ENCODE measurements at places on chromosomes 3 and 15.

GRCh38 chr3:70464876-70465275 is 152.4 kb upstream of the MDFIC2 start:
- no peak for DNase-seq

- DNase-seq, result no peak
Observed at GRCh38 chr3:176959867-176960266, 237.4 kb downstream of the TBL1XR1 start.

DNA sequence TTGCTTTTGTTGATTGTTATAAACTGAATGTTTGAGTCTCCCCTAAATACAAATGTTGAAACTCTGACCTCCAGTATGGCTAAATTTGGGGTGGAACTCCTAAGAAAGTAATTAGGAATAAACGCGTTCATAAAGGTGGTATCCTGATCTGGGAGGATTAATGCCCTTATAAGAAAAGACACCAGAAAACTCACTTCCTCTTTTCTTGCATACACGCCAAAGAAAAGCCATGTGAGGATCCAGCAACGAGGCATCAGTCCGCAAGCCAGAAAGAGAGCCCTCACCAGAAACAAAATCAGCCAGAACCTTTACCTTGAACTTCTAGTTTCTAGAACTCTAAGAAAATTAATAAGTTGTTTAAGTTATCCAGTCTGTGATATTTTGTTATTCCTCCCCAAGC is 37.4 kb upstream of the AZI2 start:
- no peak for DNase-seq

- no peak for DNase-seq
Observed at GRCh38 chr15:92600856-92601255, 54.7 kb downstream of the FAM174B start.

DNA sequence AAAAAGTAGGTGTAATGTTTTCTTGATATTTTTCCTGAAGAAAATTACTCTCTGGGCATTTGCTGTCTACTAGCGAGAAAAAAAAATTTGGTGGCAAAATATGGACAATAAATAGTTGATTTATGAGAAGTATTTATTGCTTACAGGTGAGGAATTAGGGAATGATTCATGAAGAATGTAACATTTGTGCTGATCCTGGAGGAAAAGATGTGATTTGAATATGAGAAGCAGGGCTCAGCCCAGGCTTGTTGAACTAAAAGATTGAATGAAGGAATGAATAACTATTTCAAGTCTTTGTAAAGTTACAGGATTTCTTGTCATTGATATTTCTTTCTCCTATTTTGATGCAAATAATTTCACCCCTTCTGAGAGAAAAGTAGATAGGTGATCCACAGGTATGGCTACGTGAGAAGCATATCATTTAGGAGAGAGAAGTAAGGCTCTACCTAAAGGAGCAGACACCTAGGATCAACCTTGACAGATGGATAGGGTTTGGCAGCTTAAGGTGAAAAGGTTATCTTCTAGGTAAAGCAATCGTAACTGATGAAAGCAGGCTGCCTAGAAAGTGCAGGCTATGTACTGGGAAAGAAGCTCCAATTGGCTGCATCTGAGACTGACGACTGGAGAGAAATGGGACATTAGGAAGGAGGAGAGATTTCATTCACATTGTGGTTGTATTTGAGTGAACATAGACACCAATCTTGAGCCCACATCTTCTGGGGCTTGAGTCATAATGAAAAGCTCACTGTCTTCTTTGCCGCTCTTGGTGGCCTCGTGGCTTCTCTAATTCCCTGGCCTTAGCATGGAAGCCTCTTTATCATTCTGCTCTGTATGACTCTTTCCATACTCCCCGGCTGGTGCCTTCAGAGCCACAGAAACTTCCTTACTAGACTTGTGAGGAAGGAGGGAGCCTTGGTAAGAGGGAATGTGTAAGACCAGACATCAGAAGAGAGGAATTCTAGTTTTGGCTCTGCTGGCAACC is 106.5 kb downstream of the P3H2 start:
- DNase-seq, result no peak

DNA sequence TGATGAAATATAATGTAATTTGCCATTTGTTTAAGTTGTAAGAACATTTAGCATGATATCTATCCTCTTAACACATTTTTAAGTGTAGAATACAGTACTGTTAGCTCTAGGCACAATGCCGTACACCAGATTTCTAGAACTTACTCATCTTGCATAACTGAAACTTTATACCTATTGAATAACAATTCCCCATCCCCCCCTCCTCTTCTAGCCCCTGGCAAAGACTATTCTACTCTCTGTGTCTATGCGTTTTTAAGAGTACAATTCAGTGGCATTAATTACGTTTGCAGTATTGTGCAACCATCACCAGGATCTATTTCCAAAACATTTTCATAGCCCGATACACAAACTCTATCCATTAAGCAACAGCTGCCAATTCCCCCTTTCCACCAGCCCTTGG is 261.7 kb downstream of the PLOD2 start:
- no peak for DNase-seq

DNA sequence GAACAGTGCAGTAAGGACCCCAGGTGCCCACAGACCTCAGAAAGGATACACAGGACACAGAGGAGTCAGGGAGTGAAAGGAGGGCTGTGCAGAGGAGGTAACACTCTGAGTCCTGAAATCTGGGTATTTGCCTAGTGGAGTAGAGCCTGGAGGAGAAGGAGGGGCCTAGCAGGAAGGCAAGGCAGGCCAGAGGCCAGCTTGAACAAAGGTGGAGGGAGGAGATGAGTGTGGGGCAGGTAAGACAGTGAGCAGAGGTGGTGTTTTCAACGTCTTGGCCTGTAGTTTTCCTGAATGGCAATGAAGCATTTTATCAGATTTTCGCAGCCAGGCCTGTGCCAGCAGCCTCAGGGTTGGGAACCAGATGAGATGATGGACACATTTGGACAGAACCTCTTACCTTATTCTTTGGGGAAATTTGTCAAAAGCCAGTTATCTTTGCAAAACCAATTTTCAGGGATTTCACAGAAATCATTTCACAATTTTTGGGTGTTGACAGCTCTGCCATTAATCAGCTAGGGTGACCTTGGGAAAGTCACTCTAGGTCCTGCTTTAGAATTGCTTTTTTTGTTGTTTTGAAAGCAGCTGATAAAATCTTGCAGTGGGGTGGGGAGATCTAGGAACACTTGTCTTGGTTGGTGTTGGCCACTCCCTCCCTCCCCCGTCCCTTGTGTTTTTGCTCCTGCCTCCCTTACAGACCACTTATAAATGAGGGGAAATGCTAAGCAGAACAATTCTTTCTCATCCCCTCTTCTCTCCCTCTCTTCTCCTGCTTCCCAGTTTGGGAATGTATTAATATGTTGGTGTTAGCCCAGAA is 38.4 kb downstream of the SPSB4 start:
- no peak for DNase-seq

GRCh38 chr15:39154227-39154638 is 426.6 kb upstream of the THBS1 start:
- no peak for DNase-seq

DNA sequence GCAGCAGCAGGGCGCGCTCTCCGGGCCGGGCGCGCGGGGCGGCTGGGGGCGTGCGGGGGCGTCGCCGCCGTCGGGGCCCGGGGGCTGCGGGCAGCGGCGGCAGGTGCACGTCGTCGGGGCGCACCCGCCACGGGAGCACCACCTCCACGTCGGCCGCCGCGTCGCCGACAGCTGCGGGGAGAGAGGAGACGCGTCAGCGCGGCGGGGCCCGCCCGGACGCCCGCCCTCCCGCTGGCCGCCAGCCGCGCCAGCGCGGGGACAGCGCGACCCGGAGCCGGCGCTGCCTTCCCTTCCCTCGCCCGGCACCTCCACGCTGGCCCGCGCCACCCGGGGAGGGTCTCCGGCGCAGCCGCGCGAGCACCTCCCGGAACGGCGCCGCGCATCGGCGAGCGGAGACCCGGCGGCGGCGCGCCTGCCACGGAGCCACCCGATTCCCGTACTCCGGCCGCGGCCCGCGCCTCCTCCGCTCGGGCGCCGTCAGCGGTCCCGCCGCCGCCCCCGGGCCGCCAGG is 481 bp downstream of the ADAMTS17 start:
- no peak for DNase-seq

- DNase-seq, result no peak
Observed at GRCh38 chr3:62638316-62638715, 236.9 kb downstream of the CADPS start.

- no peak for DNase-seq
Observed at GRCh38 chr3:10518506-10519150, 13.2 kb upstream of the ATP2B2 start.

- DNase-seq, result no peak
Observed at GRCh38 chr3:72033666-72034428, 248.9 kb upstream of the PROK2 start.

- no peak for DNase-seq
Observed at GRCh38 chr15:77819851-77820728, 187.4 kb upstream of the LINGO1 start.

- DNase-seq, result no peak
Observed at GRCh38 chr3:41208507-41209220, 9.4 kb downstream of the CTNNB1 start.

- DNase-seq, result no peak
Observed at GRCh38 chr3:131036986-131037385, 10.3 kb downstream of the NEK11 start.

GRCh38 chr3:8343058-8343457 is 158.6 kb upstream of the LMCD1 start:
- DNase-seq, result no peak

DNA sequence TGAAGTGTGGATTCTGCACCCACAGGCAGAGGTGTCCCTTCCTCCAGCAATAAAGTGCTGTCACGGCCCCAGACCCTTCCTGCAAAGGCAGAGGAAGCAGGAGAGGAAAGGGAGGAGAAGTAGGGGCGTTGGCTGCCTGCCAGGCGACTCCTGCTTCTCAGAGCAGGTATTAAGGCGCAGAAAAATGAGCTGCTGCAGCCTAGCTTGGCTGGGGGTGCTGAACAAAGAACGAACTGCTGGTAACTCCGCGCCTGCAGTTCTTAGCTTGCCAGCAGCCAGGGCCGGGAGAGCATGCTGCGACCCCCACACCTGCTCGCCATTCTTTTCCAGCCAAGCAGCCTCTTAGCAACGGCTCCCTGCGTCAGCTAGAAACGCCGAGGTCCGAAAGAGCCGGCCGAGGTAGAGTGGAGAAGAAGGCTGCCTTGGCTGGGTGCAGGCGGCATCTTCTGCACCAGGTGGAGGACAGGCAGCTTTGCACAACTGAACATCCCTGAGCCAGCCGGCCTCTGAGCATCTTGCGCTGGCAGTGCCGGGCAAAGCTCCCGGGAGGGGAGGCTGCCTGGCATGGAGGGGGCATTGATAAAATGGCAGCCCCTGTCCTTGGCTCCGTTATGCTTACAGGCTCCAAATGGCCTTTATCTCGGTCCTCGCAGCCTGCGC is 296.0 kb downstream of the MEX3B start:
- DNase-seq, result no peak

DNA sequence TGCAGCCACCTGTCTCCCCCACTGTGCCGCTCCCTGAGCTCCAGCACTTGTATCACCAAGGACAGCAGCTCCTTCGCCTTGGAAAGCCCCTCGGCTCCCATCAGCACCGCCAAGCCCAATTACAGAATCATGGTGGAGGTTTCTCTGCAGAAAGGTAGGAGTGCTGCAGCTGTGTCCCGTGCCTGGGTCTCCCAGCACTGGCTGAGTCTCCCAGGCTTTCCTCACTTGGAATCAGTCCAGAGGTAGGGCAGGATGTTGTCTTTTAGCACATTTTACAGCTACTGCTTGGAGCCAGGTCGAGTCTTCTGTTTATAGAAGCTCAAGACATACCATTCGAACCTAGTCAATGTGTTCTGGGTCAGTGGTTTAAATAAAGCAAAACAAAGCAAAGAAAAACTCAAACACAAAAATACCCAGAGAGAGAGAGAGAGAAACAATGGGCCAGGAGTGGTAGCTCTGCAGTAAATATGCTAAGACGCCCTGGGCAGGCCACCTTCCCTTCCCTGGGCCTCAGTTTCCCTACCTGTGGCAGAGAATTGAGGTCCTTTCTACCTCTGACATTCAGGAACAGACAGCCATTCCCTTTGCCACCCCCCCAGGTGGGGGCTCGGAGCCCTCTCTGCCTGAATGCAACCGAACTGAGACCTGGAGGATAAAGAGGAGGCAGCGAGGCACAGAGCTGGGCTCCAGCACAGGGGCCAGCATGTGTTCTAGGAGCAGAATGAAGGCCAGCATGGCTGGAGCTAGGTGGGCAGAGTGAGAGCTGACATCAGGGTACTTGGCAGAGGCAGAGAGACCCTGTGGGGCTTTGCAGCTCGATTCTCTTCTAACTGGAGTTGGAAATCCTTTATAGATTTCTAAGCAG is 44.1 kb downstream of the STARD5 start:
- DNase-seq, result no peak

GRCh38 chr15:85458764-85459163 is 78.4 kb downstream of the AKAP13 start:
- DNase-seq, result no peak

- no peak for DNase-seq
Observed at GRCh38 chr15:71259866-71260265, 144.6 kb downstream of the THSD4 start.

GRCh38 chr3:117515309-117515708 is 805.7 kb downstream of the TUSC7 start:
- DNase-seq, result no peak

GRCh38 chr3:148082506-148083280 is 615.0 kb upstream of the AGTR1 start:
- no peak for DNase-seq

DNA sequence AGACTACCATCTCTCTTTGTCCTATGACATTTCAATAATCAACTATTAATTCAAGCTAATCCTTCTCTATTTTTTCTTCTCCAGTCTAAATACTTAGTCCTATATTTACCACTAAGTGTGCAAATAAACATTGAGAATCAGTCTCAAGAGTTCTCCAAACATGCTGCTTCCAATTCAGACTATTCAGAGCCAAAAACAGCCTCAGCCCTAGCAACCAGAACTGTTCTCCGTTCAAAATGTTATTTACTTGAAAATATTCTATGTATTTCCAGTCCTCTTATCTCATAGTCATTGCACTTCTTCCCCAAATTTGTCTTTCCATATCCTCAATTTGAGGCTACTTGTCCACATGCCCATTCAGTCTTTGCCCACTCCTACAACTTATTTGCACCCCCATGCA is 805.5 kb downstream of the IGSF11 start:
- no peak for DNase-seq

GRCh38 chr15:55816017-55816416 is 73.1 kb upstream of the PRTG start:
- DNase-seq, result no peak

- DNase-seq, result no peak
Observed at GRCh38 chr15:83207009-83207659, 489 bp downstream of the HDGFL3 start.

- DNase-seq, result no peak
Observed at GRCh38 chr3:43405888-43406642, 119.7 kb downstream of the SNRK start.

- DNase-seq, result no peak
Observed at GRCh38 chr3:3538451-3538850, 260.8 kb upstream of the LRRN1 start.

- DNase-seq, result no peak
Observed at GRCh38 chr3:30113906-30114305, 492.5 kb upstream of the TGFBR2 start.

GRCh38 chr3:60829058-60829457 is 422.2 kb downstream of the FHIT start:
- DNase-seq, result no peak

- DNase-seq, result no peak
Observed at GRCh38 chr3:64473466-64473865, 214.3 kb downstream of the ADAMTS9 start.

Measured in GF-D8 (cell line).